PC-9 (cell line): ENCODE measurements at places on chromosomes 2 and 18. TPM values are rescaled to one million over a fixed set of nuclear protein-coding genes. Genes with fewer than 3 reads are reported as not detected.

DNA sequence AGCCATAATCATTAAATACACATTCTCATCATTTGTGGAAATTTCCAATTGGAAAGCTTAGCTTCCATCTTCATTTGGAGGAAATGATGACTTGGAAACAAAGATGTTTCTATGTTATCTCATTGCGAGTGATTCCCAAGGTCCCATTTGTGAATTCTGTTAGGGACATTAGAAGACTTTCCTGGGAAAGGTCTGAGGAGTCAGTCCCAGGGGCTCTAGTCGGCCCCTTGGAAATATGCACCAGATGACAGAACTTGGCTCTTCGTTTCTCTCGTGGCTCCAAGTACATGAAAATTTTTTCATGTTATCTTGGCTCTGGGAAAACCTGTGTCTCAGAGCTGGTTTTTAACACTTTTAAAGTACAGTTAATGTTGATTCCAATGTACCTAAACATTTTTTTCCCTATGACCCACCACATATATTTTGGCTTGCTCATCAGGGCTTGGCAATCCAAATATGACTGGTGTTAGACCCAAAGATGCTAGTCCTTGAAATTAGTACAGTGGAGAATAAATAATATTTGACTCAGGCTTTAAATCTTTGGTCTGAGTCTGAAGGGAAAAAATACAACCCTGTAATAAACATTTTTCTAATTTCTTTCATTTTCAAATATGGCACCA, 15.4 kb upstream of the CAVIN2 start:
- DNase-seq: no peak

SGPP2 gene
- total RNA-seq: 0.57 and 1.1 TPM in 2 replicates

COL6A3 gene
- total RNA-seq: 0.57 and 0.75 TPM in 2 replicates

GRCh38 chr2:239369631-239370161, 31.1 kb downstream of the HDAC4 start:
- no peak for DNase-seq

CD8B2 gene
- total RNA-seq: not detected in 2 replicates

GALNT5 gene
- 1.3 and 1.9 TPM in 2 replicates for total RNA-seq

GRCh38 chr2:163656622-163657280, 79.1 kb downstream of the FIGN start:
- DNase-seq: no peak

DNA sequence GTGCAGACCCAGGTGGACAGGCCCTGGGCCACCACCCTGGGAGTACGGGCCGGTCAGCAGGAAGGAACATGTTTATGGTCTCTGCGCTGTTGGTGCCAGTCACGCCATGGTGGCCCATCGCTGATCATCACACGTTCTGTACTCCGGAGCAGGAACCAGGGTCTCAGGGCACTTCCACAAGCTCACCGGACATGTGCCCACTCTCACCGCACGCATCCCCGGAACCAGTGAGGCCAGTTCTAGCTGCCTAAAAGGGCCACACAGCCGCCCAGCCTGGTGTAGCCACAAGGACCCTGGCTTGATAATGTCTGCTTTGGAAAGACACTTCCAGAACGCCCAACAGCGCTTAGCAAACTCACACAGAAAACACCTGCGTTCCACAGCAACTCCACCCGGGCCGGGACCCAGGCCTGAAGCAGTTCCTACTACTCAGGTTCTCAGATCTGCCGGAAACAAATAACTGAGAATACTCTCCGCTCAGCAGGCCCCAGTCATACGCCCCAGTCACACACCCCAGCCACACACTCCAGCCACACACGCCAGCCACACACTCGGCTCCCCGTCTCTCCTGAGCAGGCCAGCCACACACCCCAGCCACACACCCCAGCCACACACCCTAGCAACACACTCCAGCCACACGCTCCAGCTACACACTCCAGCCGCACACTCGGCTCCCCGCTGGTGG, 123.3 kb downstream of the HDAC4 start:
- no peak for DNase-seq

SEMA4F gene
- 10.6 and 12.3 TPM in 2 replicates for total RNA-seq

DNA sequence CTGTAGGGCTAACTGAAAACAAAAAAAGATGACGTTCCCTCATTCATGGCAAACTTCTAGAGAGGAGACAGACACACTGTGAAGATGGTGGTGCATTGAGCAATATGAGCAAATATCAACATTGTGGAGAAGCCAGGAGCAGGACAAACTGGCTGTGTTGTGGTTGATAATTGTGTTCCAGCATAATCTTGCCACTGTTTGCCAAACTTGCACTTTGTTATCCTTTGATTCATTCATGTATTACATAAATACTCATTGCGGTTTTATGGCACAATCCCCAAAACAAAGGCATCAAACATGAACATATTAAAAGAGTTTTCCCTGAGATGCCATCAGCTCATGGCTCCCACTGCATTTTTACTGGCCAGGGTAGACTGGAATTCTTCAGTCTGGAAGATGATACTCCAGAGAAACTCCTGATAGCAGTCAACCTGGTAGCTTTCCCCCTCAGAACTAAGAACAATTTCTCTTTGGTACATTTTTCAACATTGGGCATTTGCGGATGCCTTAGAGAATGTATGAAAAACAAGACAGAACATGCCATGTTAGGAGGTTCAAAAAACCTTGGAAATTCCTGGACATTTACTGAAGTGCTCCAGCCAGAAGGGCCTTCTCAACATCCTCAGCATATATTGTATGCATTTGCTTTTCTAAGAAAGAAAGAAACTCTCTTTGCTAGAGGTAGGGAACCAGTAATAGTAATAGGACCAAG, 487.4 kb upstream of the CELF4 start:
- no peak for DNase-seq

DNA sequence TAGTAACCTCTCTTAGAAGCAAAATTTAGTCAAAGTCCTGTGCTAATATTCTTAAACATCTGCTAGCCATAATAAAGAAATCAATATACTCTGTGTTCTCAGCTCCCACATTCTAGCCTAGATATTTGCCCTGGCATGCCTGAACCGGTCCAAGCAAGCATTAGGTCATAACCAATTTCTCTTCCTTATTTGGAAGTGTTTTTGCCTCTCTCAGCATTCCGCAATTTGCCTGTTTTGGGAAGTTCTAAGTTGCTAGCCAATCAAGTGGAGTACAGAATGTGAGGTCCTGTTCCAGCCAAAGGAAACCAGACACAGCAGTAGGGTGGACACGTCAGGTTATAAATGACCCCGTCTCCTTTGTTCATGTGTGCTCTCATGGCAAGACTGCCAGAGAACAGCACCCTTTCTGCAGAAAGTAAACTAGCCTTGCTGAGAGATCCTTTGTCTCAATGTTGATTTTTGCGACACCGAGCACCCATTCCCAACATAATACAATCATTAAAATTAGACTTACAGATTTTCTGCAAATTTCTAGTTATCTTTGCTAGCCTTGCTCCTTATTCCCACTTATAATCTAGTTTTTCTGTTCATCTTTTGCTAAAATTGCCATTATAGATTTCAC, 13.0 kb upstream of the SULT1C4 start:
- no peak for DNase-seq
